Frontal cortex (tissue), 4 donors: ENCODE measurements at places on chromosomes 12 and 14. TPM values are rescaled to one million over a fixed set of nuclear protein-coding genes. Genes with fewer than 3 reads are reported as not detected.

DNA sequence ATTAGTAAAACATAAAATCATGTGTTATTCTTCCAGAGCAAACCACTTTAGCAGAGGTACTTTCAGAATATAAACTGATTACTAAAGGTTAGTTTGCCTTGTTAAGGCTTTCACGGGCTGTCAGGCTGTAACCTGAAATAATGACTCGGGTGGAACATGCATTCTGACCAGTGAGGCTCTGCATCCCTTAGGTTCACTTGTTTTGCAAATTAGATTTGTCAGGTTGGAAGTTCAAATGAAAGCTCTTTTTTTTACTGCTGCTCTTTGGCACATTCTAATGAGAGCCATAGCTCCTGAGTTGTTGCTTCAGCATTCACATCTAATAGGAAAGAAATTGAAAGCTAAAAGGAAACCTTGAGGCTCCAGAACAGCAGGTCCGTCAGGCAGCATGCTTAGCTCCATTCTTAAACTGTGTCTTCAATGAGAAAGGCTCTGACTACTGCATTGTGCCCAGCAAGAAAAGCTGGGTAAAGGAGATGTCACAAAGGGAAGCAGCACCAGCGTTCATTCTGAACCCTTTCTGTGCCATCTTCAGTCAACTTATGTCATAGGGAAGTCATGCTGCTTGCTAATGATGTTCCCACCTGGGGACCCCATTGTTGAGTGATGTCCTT is 445.5 kb upstream of the FBXO33 start:
- DNase-seq = no peak

DNA sequence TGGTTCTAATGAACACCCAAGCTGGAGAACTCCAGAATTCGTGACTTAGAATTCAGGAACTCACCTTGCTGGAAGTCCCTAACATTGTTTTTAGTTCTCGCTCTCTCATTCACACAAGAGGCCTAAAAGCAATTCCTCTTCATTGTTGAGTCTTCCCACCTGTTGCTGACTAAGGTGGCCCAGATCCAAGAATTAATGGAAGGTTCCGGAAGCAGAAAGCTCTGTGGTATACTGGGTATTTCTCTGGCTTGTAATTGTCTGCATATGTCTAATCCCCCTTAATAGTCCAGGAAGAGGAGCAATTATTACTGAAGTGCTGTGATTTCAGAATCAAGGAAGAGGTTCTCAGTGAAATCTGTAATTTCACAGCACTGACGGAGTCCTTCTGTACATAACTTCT is 31.4 kb downstream of the TMEM233 start:
- no peak for DNase-seq

Gene TOMM20L
- not detected for total RNA-seq

- no peak for DNase-seq
Measured at GRCh38 chr12:123843912-123844748, 82.0 kb downstream of the DNAH10 start.

- DNase-seq = peak; percentile 12
Measured at GRCh38 chr14:78933948-78934524, 763.9 kb downstream of the NRXN3 start.

Gene OTX2
- total RNA-seq = 0.41 TPM

Gene TCTN1
- 35.9 TPM for total RNA-seq

- no peak for DNase-seq
Measured at GRCh38 chr14:56310643-56311042, 192.4 kb downstream of the PELI2 start.

Gene DDHD1
- total RNA-seq = 24.5 TPM

DNA sequence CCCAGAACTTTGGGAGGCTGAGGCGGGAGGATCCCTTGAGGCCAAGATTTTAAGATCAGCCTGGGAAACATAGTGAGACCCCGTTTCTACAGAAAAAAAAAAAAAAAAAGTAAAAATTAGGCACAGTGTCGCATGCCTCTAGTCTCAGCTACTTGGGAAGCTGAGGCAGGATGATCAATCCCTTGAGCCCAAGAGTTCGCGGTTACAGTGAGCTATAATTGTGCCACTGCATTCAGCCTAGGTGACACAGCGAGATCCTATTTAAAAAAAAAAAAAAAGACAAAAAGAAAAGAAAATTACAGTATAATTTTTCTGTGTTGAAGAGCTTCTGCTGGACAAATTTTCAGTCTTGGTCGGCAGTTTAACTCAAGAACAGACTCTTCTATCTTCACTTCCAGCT is 133.9 kb upstream of the FGD4 start:
- DNase-seq = no peak

Gene RND1
- total RNA-seq = 24.9 TPM

DNA sequence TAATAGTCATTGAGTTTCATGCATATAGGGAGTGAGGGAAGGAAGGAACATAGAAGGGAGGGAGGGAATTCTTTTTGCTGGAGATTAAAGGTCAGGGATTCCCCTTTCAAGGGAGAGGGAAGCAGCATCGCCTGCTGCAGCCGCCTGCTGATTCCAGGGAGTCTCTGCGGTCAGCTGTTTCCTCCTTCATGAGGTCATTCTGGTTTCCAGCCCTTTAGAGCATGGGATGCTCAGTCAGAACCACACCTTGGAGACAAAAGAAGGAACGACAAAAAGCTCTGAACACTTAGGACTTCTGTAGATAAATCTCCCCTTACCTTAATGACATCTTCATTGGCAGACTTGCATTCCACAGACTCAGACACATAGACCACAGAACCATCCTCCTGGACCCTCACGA is 923.0 kb upstream of the TMEM132C start:
- no peak for DNase-seq

- peak; percentile 36 for DNase-seq
Measured at GRCh38 chr12:106919910-106920544, 35.7 kb upstream of the TMEM263 start.

GRCh38 chr12:72234886-72235285 is 37.3 kb upstream of the TRHDE start:
- DNase-seq = no peak

Gene SRSF9
- 92.5 TPM for total RNA-seq

- DNase-seq = no peak
Measured at GRCh38 chr12:104095289-104095688, 31.0 kb downstream of the HCFC2 start.

Gene PTPN21
- total RNA-seq = 6.1 TPM

Gene CLEC2D
- total RNA-seq = 15.5 TPM

GRCh38 chr12:128771681-128772080 is 52.1 kb downstream of the SLC15A4 start:
- no peak for DNase-seq

GRCh38 chr12:98352218-98352811 is 163.1 kb upstream of the TMPO start:
- DNase-seq = no peak

DNA sequence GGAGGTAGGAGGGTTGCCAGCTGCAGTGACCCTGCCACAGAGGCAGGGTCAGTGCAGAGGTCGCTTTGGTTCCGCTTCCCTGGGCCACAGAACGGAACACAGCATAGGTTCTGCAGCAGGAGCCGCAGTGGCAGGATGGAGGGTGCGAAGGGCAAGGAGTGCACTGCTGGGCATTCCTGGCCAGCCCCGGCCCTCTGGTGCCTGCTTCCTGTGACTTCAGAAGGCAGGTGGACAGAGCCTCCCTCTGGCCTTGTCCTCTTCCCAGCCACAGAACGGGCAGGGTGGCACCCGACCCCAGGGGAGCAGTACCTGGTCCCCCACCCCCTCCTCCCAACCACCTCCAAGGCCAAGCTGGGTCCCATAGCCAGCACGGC is 37.7 kb downstream of the SLC8B1 start:
- no peak for DNase-seq

DNA sequence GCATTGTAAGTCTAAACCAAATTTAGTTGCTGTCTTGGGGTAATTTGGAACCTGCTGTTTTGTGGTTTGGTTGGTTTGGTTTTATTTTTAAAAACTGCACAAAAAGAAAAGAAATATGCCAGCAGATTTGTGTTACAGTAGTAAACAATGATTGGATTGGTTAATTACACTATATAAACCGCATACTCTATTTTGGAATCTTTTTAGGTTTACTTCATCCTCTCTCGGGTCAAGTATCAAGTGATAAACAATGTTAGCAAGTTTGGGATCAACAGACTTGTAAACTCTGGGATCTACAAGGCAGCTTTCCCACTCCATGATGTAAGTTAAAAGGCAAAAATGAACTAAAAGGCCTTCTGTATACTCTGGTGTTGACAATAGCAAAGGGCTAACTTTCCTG is 132.4 kb downstream of the ANO6 start:
- DNase-seq = no peak

GRCh38 chr12:70080566-70080965 is 162.7 kb upstream of the CNOT2 start:
- no peak for DNase-seq

DNA sequence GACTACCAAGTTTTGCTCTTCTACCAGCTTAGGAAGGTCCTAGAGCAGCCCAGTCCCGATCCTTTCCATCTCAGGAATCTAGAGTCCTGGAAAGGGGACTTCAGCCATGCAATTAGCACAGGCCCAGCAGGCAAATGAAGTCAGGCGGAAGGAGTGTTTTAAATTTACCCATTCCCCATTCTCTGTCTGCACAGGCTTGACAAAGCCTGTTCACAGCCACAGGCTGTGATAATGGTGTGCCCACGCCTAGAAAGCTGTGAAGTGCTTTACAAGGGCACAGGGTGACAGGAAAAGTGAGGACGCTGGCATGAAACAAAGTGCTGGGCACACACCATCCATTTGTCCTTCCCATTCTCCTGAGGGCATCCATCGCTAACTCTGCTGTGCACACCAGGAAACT is 79.0 kb downstream of the PITPNM2 start:
- DNase-seq = no peak

- DNase-seq = no peak
Measured at GRCh38 chr12:128269181-128269591, 2.2 kb downstream of the TMEM132C start.

- DNase-seq = no peak
Measured at GRCh38 chr14:33271216-33271615, 332.5 kb downstream of the NPAS3 start.

Gene ART4
- total RNA-seq = not detected

DNA sequence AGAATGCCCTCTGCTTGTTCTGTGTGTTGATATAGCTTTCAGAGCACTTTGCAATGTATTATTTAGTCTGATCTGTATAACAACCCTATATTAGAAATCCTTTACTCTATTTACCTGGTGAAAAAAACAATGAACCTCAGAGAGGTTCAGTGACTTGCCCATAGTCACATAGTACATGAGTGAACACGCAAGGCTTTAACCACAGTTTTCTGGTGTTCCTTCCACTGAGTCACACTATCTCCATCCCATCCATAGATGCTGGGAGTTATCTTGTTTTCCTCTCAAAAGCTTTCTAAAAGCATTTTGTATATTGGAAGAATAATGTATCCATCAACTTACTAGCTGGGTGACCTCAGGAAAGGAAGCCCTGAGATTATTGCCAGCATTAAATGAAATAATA is 104.5 kb downstream of the NT5DC3 start:
- no peak for DNase-seq
